NCI-H1417 (cell line): ENCODE measurements at places on chromosomes 11 and 22.

DNA sequence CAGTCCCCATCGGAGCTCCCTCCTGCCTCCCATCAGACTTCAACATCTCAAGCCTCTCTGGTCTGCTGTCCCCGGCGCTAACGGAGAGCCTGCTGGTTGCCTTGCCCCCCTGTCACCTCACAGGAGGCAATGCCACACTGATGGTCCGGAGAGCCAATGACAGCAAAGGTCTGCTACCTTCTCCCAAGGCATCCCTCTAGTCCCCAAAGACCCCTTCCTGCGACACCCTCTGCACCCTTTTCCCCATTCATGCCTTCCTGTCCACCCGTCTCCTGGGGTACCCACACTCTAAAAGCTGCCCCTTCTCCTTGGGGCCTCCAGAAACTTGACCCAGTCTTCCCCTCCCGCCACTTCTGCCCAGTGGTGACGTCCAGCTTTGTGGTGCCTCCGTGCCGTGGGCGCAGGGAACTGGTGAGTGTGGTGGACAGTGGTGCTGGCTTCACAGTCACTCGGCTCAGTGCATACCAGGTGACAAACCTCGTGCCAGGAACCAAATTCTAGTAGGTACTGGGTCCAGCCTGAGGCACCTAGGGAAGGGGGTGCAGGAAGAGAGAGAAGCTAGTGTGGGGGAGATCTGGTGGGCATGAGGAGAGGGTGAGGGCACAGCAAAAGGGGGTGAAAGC lies 860 bp downstream of the UPK2 start:
- no peak for DNase-seq

- DNase-seq: no peak
Observed at GRCh38 chr11:77122576-77123212, 5.4 kb upstream of the MYO7A start.

- DNase-seq: peak; percentile 49
Observed at GRCh38 chr11:61541598-61541997, 33.0 kb downstream of the LRRC10B start.

GRCh38 chr11:132898021-132898420 lies 634.3 kb downstream of the OPCML start:
- no peak for DNase-seq

DNA sequence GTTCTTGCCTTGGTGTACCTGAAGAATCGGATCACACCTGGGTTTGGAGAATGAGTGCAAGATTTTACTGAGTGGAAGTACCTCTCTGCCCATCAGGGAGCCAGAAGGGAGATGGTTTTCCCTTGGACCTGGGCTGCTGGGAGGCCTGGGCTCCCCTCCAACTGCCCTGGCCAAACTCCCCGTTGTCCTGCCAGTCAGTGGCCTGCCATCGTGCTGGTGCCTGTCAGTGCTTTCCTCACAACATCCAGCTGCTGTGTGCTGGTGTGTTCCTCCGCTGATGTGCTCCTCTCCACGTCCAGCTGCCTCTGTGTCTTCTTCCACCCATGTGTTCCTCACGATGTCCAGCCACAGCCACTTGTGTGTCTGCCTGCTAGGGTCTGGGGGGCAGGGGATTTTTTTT lies 87.9 kb upstream of the CLPB start:
- no peak for DNase-seq

DNA sequence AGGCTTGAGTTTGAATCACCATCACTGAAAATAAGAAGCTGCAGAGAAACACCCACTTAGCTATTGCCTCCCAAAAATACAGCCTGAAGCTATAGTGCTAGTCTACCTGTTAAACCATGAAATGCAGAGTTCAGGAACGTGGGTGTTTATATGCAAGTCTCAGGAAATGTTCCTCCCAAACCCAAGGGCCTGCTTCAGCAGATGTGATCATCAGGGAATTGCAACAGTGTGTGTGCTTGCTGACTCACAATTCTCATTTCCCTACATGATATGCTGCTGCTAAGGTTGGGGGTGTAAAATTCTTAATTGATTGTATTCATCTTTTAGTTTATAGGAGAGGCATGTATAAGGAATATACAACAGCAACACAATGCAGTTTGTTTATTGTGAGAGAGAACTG lies 49.6 kb downstream of the NUP98 start:
- DNase-seq: no peak

DNA sequence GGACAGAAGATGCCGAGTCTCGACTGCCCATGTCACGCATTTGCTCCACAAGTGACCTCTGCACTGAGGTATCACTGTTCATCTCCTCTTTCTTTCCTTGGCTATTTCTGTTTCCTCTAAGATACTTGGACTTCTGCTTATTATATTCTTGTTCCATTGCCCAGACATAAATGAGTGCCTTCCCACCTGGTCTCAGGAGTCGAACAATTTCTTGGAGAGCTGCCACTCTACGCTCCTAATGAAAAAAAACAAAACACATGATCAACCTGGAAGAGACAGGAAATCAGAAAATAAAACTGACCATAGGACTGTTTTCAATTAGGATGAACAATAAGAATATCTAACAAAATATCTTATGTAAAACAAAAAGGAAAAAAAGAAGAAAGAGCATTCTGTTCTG lies 47.4 kb upstream of the CWF19L2 start:
- no peak for DNase-seq

GRCh38 chr11:78381865-78382264 lies 35.8 kb downstream of the GAB2 start:
- no peak for DNase-seq
